ENCODE measurements at places on chromosomes 16 and 17. TPM values are rescaled to one million over a fixed set of nuclear protein-coding genes. Genes with fewer than 3 reads are reported as not detected.

TPSD1 gene
- not detected for total RNA-seq

SOST gene
- total RNA-seq: not detected

RGS9 gene
- total RNA-seq: 6.8 TPM

P2RX5 gene
- 23.6 TPM for total RNA-seq

KRT20 gene
- total RNA-seq: 0.47 TPM

MYH3 gene
- total RNA-seq: 1.0 TPM

CDT1 gene
- 33.5 TPM for total RNA-seq

FOXN1 gene
- 0.02 TPM for total RNA-seq

CYB561 gene
- 32.0 TPM for total RNA-seq

NACA2 gene
- not detected for total RNA-seq

FOXC2 gene
- 2.0 TPM for total RNA-seq

KIF19 gene
- total RNA-seq: not detected

CAMKK1 gene
- 20.4 TPM for total RNA-seq

OTOP3 gene
- total RNA-seq: not detected

TMC5 gene
- 8.0 TPM for total RNA-seq

LDHD gene
- total RNA-seq: 0.63 TPM

HIGD1B gene
- not detected for total RNA-seq

PKMYT1 gene
- total RNA-seq: 69.3 TPM

IRX3 gene
- total RNA-seq: 5.2 TPM

KRT9 gene
- total RNA-seq: not detected

EVI2B gene
- 0.11 TPM for total RNA-seq

UBE2I gene
- total RNA-seq: 169 TPM

MT1H gene
- total RNA-seq: not detected

RPTOR gene
- total RNA-seq: 31.5 TPM

RPS15A gene
- total RNA-seq: 2,316 TPM

HOXB13 gene
- total RNA-seq: 2.3 TPM

FOXJ1 gene
- total RNA-seq: 0.24 TPM

DGKE gene
- 3.8 TPM for total RNA-seq

SEPTIN12 gene
- not detected for total RNA-seq

TPSB2 gene
- not detected for total RNA-seq

CD7 gene
- total RNA-seq: 0.08 TPM

ATP2A3 gene
- total RNA-seq: 4.7 TPM

OR1F1 gene
- total RNA-seq: 0.59 TPM

ANKS3 gene
- total RNA-seq: 27.6 TPM

KRT16 gene
- total RNA-seq: 0.88 TPM

ITGAL gene
- total RNA-seq: 0.12 TPM

KRTAP4-1 gene
- 0.30 TPM for total RNA-seq

C17orf107 gene
- 0.17 TPM for total RNA-seq

CACNG1 gene
- 0.11 TPM for total RNA-seq

MAP2K4 gene
- total RNA-seq: 36.3 TPM

JUP gene
- 127 TPM for total RNA-seq

TBX2 gene
- total RNA-seq: 7.7 TPM

HEATR9 gene
- not detected for total RNA-seq

ABCC12 gene
- total RNA-seq: not detected

CHP2 gene
- not detected for total RNA-seq

PMFBP1 gene
- 0.09 TPM for total RNA-seq

MEIOC gene
- 2.0 TPM for total RNA-seq

KRTAP3-2 gene
- total RNA-seq: 0.35 TPM

FBXO39 gene
- not detected for total RNA-seq

SLC35G6 gene
- not detected for total RNA-seq

RHBDL3 gene
- 3.5 TPM for total RNA-seq

KRT32 gene
- total RNA-seq: not detected
